Activated CD8-positive, alpha-beta memory T cell treated with anti-CD3 and anti-CD28 coated beads for 1 hour (primary cell): ENCODE measurements at places on chromosomes 4 and X.

DNA sequence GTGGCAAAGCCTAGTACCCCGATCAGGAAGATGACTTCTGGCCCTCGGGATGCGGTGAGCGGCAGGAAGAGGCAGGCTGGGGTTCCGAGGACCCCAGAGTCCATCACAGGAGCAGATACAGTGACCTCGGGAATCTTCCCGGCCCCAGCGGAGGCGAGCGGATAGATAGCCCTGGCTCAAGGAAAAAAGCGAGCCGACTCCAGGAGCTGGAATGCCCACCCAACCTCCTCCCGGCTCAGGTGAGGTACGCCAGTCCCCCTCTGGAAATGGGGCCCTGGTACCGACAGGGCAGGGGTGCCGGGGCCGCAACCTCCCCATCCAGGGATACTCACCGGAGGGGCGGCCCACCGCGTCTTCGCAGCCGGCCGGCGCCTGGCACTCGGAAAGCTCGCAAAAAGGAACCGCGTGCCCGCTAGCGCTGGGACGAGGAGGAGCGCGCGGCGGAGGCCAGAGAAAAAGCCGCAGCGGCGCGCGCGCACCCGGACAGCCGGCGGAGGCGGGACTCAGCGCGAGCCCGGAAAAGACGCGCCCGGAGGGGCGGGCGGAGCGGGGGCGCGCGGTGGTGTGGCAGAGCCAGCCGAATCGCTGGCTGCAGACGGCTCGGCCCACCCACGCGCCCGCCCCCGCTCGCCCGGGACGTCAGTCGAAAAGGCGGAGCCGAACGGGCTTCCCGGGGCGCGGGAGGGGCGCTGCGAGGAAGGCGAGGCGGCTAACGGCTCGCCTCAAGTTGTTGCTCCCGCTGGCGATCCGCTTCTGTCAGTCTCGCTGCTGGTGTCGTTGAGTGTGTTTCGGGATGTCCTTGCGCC is at the start of gene ACSL4:
ACSL4 (minus strand) TSS at position 451 of the 806 bp plus-strand sequence. CDS start 49,894 bp downstream, outside the sequence.
- peak; percentile 81 for DNase-seq

DNA sequence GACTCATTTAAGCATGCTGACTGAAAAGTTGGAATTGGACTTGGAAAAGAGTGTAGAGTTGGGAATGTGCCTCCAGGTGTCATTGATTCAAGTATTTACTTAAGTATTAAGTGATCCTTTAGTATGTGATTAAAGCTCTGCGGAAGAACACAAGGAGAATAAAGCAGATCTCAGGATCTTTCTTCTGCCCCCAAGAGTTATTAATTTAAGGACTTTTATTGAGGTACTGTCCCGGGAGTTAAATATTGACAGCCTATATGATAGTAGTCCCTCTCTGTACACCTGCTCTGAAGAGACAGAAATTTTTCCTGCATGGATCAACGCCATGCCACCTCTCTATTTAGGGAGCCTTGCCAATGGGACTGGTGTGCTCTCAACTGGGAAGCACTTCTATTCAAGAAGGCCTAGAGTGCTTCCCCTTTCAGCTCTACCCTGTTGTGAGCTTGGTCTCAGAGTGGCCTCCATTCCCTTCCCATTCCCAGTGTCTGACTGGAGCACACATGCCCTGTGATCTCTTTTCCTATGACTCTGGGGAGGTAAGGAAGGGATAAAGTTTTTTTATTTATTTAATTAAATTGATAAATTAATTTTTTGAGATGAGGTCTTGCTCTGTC is 75.9 kb downstream of the SHISA3 start:
- DNase-seq, result no peak

- DNase-seq, result no peak
Observed at GRCh38 chr4:74944354-74944793, 11.5 kb downstream of the PARM1 start.

DNA sequence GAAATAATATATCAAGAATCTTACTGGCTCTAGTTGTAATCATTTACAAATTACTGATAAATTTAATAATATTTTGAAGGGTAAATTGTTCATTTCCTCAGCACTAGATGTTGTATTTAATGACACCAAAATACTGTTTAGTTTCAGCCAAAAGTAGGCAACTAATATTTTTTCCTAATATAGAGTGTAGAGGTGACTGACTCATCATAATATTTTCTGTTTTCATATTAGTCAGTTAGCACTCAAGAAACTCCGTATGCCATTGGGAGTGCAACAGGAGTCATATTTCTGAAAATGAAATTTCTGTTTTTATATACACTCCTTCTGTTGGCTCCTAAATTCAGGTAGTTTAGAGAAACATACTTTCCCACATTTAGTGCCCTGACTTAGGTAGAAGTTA is 36.6 kb upstream of the PTPN13 start:
- no peak for DNase-seq

DNA sequence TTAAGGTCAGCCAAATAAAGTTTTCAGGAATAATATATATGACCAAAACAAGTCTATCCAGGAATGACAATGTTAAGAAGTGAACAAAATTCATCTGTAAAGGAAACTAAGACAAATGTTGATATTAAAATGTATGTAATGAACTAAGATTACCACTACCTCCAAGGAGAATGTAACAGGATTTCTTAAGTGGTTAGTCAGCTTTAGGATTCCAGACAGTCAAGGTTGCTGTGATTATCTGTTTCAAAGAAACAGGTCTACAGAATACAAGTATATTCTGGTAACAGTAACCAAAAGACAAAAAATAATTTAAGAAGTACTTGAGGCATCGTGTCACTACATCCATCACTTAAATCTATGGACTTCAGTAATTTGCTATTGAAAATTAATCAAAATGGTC is 172.8 kb downstream of the SCFD2 start:
- DNase-seq, result no peak

- DNase-seq, result no peak
Observed at GRCh38 chrX:2425286-2426071, 75.3 kb downstream of the DHRSX start.

- DNase-seq, result no peak
Observed at GRCh38 chrX:41693024-41693423, 4.3 kb downstream of the GPR34 start.

GRCh38 chr4:94127707-94128328 is 79.8 kb upstream of the SMARCAD1 start:
- DNase-seq, result no peak

- DNase-seq, result no peak
Observed at GRCh38 chr4:147362938-147363337, 118.0 kb upstream of the EDNRA start.

DNA sequence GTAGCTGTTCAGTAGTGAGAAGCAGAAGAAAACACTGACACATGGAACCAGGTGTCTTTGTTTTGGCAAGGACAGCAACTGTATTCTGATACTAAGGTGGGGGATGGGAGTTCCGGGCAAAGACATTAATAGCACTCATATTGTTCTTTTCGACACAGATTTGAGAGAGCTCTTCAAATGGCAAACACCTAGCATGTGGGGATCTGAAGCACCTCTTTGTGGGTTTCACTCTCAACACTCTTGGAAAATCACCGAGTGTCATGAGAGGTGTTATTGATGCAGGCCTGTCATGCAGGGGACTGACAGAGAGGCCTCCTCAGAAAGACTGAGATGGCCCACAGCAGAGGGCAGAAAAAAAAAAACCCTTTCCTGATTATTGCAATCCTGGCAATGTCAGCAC is 228.4 kb upstream of the VCX start:
- DNase-seq, result no peak

DNA sequence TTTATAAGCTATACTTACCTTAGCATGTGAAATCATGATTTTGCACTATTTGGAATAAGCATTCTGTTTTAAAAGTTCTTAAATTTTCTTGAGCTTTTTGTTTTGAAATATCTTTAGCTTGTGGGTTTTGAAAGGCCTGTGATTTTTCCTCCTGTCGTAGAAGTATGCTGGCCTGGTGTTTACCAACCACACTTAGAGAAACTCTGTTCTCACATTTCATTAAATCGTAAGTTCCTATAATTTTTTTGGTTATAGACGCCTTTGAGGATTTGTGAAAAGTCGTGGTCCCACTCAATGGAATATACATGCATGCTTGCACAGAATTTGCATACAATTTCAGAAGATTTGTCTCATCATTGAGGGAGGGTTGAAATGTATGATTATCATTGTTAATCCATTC is 63.6 kb downstream of the PDLIM5 start:
- no peak for DNase-seq

DNA sequence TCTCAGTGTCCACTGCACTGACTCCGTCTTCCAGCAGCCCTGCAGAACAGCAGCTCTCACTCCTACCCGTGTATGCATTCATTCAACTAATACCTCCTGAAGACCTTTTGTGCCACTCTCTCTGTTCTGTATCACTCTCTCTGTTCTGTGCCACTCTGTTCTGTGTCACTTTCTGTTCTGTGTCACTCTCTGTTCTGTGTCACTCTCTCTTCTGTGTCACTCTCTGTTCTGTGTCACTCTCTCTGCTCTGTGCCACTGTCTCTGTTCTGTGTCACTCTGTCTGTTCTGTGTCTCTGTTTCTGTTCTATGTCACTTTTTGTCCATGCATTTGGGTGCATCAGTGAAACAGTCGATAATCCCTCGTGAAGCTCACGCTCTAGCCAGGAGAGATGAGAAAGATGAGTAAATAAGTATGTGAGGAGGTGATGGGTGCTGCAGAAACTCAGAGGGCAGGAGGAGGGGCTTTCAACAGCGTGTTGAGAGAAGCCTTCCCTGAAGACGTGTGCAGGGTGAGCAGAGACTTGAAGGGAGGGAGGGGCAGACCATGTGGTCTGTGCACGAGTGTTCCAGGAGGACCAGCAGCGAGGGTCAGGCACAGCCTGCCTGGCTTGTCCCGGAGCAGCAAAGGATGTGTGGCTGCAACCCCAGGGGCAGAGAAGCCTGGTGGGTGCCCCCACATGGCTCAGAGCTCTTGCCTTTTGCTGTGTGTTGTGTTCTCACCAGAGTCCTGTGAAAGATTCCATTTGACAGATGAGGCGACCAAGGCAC is 8.9 kb downstream of the PIGG start:
- no peak for DNase-seq

GRCh38 chr4:15562623-15563022 is 92.5 kb downstream of the FBXL5 start:
- no peak for DNase-seq

- no peak for DNase-seq
Observed at GRCh38 chr4:140720387-140721304, 35.5 kb downstream of the TBC1D9 start.

DNA sequence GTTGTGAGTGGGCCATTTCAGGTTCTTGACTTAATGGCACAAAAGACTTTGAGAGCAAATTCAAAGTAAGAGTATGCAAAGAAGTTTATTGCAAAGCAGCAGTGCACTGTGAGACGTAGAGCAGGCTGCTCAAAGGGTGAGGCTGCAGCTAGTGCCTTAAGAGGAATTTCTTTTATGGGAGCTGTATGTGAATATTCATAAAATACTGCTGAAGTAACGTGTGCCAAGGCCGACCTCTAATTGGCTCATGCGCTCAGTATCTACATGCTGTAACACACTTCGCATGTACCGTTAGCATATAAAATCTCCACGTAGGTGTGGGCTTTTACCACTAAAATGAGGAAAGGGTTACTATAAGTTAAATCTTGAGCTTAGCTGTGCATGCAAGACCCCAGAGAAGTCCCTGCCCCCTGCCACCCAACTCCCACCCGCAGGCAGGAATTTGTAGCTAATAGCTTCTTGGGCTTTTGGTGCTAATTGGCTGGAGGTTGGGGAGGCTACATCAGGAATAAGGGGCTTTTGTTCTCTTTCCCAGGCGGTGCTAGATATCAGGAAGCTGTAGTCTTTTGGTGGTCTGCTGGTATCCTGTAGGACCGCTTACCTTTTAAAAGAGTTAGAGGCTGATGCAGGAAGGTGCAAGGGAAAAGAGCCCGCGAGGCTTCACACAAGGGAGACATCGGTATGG is 47.6 kb downstream of the FSTL5 start:
- DNase-seq, result no peak

DNA sequence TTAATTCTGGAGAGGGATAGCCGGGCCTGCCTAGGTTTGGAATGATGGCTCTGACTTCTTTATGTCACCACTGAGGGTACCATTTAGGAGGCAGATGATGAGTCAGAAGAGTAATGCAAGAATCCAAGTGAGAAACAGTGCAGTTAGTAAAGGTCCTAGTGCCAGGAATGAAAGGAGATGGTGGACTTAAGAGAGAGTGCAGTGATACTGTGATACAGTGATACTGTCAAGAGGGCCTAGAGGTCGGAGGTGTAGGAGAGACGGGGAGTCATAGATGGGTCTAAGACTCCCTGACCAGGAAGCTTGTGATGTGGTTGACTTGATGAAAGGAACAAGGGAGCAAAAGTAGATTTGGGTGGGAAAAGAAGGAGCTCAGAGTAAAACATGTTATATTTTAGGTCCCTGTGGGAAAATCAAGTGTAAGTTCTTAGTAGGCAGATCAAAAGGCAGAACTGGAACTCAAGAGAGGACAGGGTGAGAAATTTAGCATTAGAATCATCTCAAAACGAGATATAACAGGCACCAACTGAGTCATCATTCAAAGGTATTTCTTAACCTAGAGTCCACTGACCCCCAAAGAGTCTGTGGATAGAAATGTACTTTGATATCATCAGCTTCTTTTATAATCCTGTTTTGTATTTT is 85.0 kb downstream of the NFKB1 start:
- DNase-seq, result no peak

DNA sequence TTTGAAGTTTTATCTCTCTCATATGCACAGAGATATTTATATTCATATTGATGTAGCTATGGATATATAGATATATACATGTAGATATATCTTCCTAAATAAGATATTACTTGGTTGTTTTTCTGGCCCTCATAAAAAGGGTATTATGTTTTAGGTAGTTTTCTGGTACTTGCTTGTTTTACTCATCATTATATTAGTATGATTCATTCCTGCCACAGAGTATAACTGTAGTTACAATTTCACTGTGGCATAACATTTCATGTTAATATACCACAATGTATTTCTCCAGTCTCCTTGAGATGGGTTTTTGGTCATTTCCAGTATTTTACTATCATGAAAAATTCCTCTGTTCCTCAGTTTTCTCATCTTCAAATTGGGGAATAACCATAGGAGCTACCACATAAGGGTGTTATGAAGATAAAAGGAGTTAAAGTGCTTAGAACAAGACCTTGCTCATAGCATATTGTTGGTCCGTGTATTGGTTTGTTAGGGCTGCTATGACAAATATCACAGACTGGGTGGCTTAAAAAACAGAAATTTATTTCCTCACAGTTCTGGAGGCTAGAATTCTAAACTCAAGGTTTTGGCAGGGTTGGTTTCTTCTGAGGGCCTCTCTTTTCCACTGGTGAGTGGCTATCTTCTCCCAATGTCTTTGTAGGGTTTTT is 129.7 kb downstream of the TMEM164 start:
- DNase-seq, result no peak

DNA sequence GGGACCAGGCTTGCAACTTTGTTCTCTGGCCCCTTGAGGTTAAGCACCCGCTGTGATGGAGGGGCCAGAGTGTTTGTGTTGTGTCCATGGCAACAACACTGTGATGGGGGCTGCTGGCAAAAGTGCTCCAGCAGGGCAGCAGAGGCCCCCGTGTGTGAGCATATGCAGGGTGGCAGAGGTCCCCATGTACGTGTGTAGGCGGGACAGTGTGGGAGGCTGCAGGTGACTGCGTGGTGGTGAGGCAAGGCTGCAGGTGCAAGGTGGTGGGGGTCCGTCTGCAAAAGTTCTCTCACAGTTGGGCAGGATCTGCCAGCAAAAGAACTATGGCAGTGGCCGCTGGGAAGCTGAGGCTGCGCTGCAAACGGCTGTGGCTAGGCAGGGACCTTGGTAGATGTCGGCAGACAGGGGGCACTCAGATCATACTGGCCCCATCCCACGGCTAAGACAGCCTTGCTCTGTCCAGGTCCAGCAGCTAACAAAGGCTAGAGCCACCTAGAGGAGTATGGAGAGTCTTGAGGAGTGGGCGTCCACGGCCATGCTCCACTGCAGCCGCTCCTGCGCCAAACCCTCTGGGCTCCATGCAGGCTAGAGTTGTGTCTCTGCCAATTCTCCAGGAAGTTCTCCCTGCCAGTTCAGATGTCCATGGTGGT is 46.8 kb upstream of the PASD1 start:
- no peak for DNase-seq
